Fibroblast of villous mesenchyme (primary cell): ENCODE measurements at places on chromosomes 5 and 9. TPM values are rescaled to one million over a fixed set of nuclear protein-coding genes. Genes with fewer than 3 reads are reported as not detected.

Gene RETREG1
- 0.64 and 1.7 TPM in 2 replicates for total RNA-seq

Gene ACOT12
- total RNA-seq: not detected in 2 replicates

Gene IFNK
- total RNA-seq: not detected in 2 replicates

Gene ZMYND19
- total RNA-seq: 18.0 and 18.6 TPM in 2 replicates

Gene OR13C2
- total RNA-seq: not detected in 2 replicates

Gene TEX48
- total RNA-seq: not detected in 2 replicates

Gene SLC36A3
- not detected in 2 replicates for total RNA-seq

Gene ZNF474
- total RNA-seq: 0.43 and 0.64 TPM in 2 replicates

Gene DAB2
- total RNA-seq: 231 and 332 TPM in 2 replicates

Gene SEMA6A
- total RNA-seq: 0.97 and 2.2 TPM in 2 replicates

Gene RIC1
- total RNA-seq: 57.3 and 71.2 TPM in 2 replicates
